ENCODE measurements at places on chromosomes 2 and 18.

- no peak for DNase-seq
Observed at GRCh38 chr18:76396792-76397191, 98.2 kb downstream of the ZNF516 start.

- DNase-seq = no peak
Observed at GRCh38 chr2:189866296-189866695, 82.0 kb downstream of the PMS1 start.

GRCh38 chr18:24373328-24373727 is 24.3 kb downstream of the OSBPL1A start:
- no peak for DNase-seq

DNA sequence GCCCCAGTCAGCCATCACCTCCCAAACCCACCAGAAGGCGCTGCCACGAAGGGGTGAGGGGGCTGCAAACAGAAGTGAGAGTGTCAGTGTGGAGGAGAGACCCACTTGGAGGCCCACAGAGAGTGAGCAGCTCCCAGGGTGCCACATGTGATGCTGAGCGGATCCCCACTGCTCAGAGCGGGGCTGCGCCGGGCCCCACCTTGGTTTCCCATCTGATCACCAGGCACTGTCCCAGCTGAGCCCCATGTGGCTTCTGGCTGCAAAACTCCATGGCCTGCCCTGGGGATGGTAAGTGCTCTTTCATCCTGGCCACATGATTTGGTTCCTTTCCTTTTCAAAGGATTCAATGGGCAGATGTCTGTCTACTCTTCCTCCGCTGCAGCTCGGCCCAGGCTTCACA is 23.8 kb downstream of the SNORC start:
- DNase-seq = no peak

DNA sequence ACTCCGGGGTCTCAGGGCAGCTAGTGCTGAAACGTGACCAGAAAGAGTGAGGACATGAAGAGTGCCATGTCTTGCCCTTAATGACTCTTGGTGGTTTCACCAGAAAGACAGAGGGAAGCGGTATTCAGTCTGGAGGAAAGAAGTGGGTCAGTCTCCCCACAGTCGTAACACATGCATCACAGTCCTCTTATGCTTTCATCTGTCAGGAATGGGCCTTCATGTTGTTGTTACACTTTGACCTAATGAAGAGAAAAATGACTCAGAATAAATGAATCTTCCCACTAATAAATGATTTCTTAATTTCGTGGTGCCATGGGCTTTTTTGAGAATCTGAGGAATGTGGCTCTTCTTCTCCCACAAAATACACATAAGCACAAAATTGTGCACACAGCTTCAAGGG is 103.2 kb downstream of the SLC8A1 start:
- DNase-seq = no peak

GRCh38 chr2:212936572-212936971 is 214.8 kb downstream of the IKZF2 start:
- no peak for DNase-seq

- no peak for DNase-seq
Observed at GRCh38 chr2:168340931-168341330, 93.5 kb upstream of the STK39 start.

- no peak for DNase-seq
Observed at GRCh38 chr2:16088035-16088801, 147.9 kb downstream of the MYCN start.

GRCh38 chr18:2515171-2515787 is 56.0 kb downstream of the METTL4 start:
- DNase-seq = no peak

GRCh38 chr18:1308686-1309085 is 404.0 kb downstream of the ADCYAP1 start:
- no peak for DNase-seq

- DNase-seq = no peak
Observed at GRCh38 chr2:237480988-237481525, 6.0 kb upstream of the MLPH start.

DNA sequence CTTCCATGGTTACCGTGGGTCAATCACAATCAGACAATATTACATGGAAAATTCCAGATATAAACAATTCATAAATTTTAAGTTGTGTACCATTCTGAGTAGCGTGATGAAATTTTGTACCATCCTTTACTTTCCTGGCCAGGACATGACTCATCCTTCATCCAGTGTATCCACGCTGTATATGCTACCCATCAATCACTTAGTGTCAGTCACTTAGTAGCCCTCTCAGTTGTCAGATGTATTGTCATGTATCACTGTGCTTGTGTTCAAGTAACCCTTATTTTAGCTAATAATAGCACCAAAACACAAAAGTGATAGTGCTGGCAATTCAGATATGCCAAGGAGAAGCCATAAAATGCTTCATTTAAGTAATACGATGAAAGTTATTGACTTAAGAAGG is 282.6 kb downstream of the CPS1 start:
- DNase-seq = no peak

- no peak for DNase-seq
Observed at GRCh38 chr2:56871644-56872043, 687.9 kb downstream of the CCDC85A start.

- DNase-seq = no peak
Observed at GRCh38 chr2:143594161-143594560, 464.9 kb downstream of the ARHGAP15 start.

DNA sequence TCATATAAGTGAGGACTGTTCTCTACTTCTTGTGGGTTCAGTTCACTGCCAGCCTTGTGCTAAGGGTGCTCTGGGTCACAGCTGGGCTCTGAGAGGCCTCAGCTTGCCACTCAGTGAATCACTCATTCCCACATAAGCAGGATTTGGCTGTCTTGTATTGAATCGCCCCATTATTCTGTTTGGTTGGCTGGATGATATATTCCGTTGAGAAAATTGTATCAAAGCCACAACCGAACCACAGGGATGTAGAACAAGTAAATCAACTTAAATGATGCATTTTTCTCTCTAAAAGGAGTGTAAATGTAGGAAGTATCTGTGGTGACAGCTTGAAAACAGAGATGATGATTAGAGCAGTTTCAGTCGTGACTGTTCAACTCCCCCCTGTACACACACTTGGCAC is 39.6 kb downstream of the TTC39C start:
- no peak for DNase-seq

- no peak for DNase-seq
Observed at GRCh38 chr2:38128653-38129052, 52.7 kb upstream of the CYP1B1 start.

DNA sequence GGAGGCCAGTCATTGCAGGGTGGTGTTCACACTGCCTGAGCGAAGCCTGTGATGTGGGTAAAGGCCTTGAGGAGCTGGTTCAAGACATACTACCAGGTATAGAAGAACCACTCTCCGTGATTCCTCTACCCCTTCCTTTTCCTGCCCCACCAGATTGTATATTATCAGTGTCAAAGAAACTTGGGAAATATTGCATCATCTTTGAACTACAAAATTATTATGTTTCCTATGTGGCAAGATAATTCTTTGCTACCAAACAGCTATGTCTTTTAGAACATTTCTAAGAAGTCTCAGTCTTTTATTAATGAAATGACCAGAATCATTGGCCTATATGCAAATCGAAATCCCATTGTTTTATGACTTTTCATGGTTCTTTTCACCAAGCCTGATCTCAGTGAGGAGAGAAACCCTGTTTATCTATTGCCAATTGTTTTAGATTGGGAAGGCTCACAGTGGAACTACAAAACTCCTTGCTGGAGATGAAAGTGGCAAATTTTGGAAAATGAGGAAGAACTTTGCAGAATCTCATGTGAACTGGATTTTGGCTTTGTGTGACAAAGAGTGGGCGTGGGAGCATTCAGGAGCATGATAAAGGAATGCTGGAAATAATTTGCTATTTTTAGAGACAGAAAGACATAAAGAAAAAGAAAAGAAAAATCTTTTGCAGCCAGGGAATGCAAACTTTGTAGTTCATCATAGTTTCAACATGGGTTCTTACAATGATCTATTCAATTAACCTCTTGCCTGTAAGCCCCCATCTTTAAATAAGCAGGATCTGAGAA is 286.9 kb downstream of the INSIG2 start:
- DNase-seq = no peak

- no peak for DNase-seq
Observed at GRCh38 chr18:33577685-33578517, at the start of gene ASXL3. Gene ASXL3 (plus strand): TSS chr18:33578219. CDS start chr18:33578632, 413 bp downstream.

DNA sequence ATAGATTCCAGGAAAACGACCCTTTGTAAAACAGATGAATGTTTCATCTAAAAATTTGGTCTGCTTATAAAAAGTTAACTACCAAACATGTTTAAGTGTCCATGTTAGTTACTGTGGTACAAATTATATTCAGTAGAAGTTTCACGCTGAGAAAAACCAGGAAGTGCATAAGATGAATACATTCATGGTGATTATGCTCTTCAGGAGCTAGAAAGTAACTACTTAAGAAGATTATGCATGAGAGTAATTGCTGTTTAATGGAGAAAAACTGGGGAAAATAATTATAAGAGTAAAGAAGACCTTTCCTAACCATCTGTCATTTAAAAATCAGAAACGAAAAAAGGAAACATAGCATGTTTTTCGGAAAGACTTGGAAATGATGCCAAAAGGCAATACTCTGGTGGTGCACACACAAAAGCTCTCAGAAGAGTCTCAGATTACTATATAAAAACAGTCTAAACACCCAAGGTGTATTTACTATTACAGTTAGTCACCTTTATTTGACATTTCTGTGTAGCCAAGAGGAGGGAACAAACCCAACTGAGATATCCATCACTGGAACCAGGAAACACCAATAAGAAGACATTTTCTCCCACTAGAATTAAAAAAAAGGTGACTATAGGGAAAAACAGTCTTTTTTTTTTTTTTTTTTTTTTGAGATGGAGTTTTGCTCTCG is 38.8 kb upstream of the METTL21A start:
- DNase-seq = no peak

DNA sequence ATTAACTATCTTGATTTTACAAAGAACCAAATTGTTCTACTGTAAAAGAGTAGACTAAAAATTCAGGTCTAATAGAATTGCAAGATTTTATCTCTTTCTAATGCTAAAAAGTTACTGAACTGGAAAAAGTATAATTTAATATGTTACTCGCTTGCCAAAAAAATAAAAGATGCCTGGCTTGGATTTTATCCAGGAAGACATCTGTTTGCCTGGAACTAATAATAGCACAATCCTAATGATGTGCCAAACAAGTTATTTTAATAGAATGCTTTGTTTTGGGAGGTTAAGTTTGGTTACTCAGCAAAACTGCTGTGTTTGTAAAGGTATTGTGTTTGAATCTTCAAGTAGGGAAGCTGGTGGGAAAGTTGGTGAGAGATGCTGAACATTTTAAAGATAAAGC is 19.4 kb upstream of the ZSWIM2 start:
- no peak for DNase-seq

DNA sequence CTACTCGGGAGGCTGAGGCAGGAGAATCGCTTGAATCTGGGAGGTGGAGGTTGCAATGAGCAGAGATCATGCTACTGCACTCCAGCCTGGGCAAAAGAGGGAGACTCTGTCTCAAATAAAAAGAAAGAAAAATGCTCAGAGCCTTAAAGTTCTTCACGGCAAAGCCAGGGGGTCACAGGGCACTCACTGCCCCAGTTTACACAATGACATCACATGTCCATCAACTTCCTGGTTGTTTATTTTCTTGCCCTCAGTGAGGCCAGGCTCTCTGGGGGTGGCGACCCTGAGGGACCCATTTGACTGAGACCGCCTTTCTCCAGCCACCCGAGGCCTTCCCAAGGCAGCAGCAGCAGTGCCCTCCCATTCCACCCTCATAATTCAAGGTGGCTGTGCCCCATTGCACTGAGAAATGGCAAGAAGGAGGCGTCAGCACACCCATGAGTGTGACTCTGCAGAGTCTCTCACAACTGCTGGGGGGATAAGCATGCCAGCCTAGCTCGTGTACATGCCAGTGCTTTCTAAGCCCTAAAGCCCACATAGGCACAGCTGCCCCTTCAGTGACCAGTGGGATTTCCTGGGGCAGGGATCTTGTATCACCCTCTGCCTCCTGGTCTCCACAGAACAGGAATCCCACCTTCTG is 50.0 kb downstream of the SFXN5 start:
- DNase-seq = no peak

GRCh38 chr18:61609131-61609530 is 275.9 kb downstream of the CDH20 start:
- no peak for DNase-seq

DNA sequence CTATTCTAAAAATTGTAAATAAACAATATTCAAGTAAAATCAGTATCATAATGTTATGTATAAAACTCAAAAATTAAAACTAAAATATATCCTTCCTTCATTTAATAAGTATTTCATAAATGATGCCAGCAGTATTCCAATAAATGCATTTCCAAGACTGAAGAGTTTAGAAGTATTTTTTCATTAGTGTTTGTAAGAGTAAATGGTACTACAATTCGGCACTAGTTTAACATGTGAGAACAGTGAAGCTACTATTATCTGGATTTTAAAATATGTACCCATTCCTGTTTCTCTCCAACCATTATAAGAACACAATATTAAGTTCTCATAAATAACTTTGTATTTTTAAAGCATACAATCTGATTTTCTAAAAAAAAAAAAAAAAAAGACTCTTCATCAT is 3.3 kb downstream of the BAZ2B start:
- no peak for DNase-seq

DNA sequence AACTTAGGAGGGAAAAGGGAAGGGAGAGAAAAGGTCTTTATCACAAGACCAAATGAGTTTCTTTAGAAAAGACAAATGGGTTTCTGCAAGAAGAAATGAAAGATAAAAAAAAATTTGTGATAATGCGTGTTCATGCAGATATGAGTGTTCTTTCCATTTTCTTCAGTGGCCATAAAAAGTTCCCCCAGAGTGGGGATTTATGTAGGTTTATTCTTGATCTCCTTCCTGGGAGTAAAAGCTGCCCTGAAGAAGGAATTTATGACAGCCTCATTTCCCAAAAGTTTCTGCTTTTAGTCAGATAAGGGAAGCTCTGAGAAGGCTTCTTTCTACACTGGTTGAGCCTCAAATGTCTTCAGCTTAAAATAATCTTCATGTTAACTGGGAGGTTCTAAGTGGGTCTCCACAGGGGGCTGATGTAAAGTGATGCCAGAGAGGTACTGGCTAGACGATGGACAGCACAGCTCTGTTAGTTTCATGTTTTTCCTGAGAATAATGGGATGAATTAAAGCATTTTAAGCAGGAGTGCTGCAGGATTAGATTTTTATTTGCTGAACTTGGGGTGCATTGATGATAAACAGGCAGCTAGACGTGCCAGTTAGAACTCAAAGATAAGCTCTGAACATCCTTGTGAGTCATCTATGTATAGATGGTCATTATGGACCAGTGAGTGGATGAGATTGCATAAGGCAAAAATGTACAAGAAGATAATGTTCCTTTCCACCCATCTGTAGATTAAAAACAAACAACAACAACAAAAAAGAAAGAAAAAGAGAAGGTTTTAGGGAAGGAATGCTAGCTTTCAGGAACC is 99.4 kb upstream of the MSH2 start:
- DNase-seq = no peak

GRCh38 chr2:221431477-221431876 is 140.6 kb downstream of the EPHA4 start:
- DNase-seq = no peak

GRCh38 chr2:163155279-163155883 is 316.8 kb upstream of the KCNH7 start:
- no peak for DNase-seq

- no peak for DNase-seq
Observed at GRCh38 chr2:149616681-149617456, 29.3 kb upstream of the MMADHC start.

- DNase-seq = no peak
Observed at GRCh38 chr18:74281980-74282754, 9.6 kb downstream of the CYB5A start.
